ENCODE measurements at places on chromosomes 7 and 10.

DNA sequence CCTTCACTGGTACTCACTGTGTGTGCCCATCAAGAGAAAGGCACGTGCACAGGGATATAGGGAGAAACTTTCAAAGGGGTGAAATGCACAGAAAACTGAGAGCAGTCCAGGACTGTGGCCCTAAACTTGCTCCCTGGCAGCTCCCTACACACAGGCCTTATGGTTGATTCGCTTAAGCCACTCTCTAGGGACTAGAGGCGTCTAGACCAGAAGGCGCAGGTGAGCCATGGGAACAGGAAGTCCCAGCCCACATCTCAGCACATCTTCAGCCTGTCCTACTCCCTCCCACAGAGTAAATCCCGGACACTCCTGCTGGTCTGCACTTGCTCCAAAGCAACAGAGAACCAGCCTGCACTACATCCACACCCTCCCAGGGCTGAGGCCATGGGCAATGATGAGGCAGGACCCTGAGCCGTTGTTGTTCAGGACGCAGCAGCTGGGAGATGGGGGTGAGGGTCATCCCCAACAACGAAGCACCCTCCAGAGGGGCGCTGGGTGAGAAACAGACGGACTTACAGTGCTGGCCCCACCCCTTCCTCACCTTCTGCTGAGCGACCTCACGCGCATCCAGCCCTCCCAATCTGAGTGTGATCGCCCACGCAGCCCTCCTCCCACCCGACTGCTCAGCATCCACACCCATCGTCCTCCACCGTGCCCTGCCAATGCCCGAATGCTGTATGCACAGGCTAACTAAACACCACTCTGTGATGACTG, 109.3 kb downstream of the TNS3 start:
- DNase-seq = no peak

DNA sequence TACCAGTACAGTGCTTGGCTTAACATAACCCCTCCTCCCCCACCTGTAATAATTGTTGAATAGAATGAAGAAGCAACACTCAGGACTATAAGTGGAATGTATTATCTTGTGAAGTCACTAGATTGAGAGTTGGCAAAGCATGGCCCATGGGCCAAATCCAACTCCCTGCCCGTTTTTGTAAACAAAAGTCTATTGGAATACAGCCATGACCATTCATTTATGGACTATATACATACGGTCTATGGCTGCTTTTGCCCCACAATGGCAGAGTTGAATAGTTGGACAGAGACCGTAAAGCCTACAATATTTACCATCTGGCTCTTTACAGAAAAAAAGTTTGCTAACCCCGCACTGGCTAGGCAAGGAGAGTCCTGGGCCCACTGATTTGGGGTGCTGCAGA, 48.1 kb upstream of the CYCS start:
- DNase-seq = no peak

DNA sequence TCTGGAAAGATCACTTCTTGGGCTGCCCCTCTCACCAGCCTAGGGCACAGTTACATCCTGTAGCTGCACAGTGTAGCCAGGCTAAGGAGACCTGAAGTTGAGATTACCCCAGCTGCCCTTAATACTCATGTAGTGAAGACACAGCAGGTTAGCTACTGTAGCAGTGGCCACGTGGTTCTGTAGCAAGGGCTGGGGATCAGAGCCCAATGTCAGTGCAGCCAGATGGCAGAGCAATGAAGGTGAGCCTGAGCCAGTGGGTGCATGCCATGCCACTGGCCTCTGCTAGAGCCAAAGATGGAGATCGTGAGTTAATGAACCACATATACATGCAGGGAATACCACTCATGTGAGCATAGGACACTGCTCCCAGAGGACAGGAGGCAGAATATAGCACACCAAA, 15.5 kb downstream of the AMPH start:
- no peak for DNase-seq

DNA sequence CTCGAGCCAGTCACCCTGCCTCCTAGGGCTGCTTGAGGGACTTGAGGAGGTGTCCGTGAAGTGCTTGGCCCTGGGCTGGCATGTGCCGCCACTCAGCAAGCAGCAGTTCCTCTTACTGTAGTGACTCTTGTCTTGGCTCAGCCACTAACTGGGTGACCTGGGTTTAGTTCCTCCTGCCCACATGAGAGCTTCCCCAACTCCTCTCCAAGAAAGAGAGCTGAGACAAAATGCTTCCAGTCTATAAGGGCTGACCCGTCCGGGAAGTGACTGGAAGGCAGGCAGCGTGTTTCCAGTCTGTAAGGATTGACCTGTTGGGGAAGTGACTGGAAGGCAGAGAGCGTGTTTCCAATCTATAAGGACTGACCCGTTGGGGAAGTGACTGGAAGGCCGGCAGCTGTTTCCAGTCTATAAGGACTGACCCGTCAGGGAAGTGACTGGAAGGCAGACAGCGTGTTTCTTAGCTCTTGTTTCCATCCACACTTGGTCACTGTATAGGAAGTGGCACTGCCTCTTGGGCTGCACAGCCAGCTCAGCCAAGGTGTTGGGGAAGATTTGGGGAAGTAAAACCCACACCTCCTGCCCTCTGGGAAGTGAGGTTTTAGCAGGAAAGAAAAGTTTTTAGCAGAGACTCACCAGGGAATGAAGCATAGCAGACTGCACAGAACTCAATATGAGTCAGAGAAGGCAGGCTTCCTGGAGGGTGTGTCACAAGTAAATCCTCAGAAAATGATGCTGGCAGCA, 53.3 kb upstream of the PPIF start:
- DNase-seq = no peak

- no peak for DNase-seq
Observed at GRCh38 chr10:132583456-132583855, 45.9 kb downstream of the INPP5A start.
